SHP77 treated with DMSO at 0.1 percent for 48 hours (cell line): ENCODE measurements at places on chromosomes 11 and 22.

- DNase-seq, result no peak
Measured at GRCh38 chr11:78076733-78077403, 2.8 kb downstream of the NDUFC2 start.

GRCh38 chr11:130052567-130052966 lies 17.1 kb upstream of the APLP2 start:
- no peak for DNase-seq

DNA sequence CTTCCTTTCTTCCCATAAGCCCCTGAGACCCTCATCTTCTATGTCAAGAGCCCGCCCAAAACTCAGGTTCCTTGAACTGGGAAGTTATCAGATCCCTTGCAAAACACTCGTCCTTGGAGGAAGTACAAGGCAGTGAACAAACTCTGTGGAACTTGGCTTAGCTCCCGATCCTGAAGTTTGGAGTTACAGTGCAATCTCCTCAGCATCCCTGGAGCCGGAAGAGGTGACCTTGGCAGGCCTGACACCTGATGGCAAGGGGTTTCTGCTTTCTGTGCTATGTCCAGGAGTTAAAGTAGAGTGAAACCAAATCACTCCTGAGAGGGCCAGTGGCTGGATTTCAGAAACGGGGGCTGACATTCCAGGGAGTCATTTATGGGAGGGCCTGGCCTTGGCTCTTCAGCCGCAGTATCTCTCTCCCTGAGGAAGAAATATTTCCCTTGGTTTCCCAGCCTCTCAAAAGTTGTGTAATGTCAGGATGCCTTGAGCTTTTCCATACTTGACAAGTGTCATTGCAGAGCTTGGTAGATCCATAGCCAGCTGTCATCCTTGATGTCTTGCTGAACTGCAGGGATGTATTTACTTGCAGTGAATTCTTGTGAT lies 1.9 kb upstream of the GRAMD1B start:
- no peak for DNase-seq

DNA sequence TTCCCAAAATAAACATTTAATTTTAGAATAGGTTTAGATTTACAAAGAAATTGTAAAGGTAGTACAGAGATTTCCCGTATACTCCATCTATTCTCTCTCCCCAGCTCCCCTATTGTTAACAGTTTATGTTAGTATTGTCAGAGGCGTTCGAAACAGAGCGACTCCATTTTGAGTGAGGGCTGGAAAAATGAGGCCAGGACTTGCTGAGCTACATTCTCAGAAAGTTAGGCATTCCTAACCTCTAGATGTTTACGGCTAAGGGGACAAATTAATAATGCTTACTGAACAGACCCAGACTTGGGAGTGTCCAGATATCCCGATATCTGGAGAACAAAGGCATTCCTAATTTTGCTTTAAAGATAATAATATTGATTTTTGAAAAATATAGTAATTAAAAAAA lies 12.4 kb upstream of the NUP160 start:
- no peak for DNase-seq

- no peak for DNase-seq
Measured at GRCh38 chr11:117231842-117232091, at the start of gene PCSK7. Gene PCSK7, minus strand, starts transcription at chr11:117232073. Its CDS starts 2,229 bp downstream, at chr11:117229844.

DNA sequence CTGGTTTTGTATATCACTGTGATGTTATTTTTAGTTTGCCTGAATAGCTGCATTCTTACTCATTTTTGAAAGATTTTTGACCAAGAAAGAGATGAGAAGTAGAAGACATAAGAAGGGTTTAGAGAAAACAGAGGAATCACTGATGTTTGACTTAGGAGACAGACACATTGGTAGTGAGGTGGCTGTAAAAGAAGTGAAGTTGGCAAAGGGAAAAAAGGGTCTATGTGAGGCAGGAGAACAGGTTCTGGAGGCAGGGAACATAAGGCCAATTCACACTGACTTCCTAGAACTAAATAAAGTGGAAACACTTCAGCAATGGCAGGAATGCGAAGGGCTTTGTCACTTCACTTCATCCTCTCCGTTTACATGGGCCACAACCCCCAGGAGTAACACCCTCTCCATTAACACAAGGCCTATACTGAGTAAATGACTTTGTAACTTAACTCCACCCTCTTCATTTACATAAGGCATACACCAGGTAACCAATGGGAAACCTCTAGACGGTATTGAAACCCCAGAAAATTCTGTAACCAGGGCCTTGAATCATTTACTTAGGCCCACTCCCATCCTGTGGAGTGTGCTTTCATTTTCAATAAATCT lies 36.5 kb downstream of the CTSC start:
- no peak for DNase-seq

GRCh38 chr22:38796262-38796957 lies 2.5 kb upstream of the DNAL4 start:
- DNase-seq, result no peak

GRCh38 chr22:17824457-17824856 lies 50.2 kb upstream of the BID start:
- no peak for DNase-seq

DNA sequence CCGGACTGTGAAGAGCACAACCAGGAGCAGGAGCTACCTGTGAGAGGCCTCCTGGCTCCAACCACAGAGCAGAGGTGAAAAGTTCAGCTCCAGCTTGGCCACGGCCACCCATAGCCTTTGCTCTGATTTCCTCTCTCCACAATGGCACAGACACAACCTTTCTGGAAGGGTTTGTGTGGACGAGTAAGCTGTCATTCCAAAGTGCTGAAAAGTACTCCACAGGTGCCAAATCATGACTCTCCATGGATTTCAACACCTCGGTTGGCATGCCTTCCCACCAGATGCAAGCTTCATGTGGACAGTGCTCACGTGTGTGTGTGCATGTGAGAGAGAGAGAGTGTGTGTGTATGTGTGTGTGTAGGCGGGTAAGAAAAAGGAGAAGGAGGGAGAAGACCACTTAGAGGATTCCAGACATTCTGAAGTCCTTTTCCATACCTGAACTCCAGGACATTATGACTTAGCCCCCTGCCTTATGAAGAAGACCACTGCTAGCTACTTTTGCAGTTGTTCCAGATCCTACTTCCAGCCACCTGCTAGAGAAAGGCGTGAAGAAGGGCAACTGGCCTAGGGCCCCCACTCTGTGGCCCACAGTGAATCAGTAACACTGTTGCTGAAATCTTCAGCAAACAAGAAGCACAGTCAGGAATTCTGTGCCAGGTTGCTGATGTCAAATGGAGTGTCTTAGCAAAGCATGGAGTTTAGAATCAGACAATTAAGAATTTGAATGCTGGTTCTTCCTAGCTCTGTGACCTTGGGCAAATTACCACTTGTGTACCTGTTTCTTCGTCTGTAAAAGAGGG lies 13.9 kb upstream of the NAV2 start:
- DNase-seq, result no peak

DNA sequence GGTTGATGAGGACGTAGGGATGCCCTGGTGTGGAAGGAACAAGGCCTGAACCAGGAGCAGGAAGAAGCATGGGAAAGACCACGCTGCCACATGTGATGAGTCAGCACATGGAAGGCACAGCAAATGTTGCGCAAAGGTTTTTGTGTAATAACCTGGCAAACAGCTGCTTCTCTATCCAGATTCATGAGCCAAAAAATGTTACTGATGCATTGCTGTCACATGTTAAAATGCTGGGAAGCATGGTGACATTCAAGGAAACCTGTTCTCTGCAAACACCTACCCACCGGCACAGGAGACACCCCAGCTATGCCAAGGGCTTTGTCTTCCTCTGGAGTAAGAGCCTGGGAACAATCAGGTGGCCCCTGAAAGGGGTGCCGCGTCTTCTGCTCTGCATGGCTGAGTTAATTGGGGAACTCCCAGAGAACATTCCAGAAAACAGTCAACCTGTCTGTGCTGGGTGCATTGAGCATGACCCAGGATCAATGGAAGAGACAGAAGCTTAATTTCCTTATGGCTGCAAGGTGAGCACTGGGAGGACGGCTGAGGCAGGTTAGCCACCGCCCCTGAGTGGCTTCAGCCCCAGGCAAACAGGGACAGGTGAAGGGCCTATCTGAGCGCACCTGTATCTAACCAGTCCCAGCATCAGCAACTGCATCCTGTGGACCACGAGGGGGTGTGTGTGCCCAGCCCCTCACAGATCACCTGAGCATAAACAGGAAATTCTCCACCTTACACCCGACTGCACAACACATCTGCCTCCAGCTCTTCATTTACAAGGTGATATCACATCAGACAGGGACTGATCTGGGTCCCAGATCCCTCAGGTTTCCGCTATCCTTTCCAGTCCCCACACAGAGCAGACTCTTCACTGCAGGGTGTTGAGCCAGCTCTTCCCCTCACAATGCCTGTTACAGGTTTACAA lies 108.4 kb downstream of the GGTLC2 start:
- DNase-seq, result no peak

DNA sequence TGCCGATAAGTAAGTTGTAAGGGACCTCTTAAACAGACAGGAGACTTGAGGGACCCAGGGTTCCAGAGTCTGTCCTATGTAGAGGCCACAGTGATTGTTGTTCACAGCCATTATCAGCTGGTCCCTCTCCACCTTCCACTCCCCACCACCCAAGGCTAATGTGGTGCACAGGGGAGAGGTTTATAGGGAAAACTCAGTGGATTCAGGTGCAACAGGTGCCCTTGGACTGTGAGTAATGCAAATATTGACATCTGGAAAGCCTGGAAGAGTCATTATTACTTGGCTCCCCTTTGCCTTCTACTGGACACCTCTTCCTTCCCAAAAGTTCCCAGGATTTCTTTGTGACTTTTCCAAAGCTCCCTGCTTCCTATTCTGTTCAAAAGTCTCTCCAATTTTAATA lies 441.1 kb upstream of the CCDC90B start:
- DNase-seq, result no peak

GRCh38 chr11:117903505-117904382 lies 25.5 kb downstream of the TMPRSS13 start:
- no peak for DNase-seq

DNA sequence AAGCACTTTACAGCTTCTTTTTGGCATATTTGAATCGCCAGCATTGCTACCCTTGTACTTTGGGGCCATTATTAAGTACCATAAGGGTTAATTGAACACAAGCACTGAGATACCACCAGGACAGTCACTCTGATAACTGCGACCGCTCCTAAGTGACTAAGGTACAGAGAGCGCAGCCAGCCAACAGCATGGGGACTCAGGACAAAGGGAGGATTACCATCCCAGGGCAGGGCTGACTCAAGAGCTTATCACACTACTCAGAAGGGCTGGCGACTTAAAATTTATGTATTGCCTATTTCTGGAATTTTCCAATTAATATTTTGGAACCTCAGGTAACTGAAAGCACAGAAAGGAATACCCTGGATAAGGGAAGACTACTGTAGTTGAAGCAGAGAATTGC lies 479 bp downstream of the ZNF280A start:
- DNase-seq, result no peak

DNA sequence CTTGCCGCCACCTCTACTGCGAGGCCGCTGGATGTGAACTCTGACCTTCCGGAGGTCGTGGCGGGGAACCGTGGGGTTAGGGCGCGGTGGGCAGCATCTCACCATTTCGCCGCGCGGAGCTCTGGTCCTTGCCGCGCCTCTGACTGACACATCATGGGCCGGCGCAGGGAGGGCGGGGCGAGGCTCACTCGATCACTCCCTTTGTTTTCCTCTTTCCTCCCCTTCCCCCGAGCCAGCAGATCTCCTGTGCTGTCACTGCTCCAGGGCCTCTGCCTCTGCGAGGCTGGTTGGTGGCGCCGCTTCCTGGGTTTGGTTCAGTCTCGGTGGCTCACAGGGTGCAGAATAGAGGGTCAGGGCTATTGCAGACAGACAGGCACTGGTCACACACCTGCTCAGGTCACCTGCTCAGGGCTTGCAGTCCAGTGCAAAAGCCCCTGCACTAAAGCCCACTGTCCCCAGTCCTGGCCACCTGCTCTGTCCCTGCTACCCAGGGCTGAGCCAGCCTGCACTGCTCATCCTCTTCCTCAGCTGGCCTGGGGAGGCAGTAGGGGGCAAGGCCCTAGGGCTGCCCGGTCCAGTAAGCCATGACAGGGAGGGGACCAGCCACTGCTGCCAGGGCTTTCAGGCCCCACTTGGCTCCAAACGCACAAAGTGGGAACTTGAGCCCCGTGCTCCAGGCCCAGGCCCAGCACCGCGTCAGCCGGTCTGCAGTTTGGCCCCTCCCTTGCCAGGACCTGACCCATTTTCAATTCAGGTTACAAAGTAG lies 36.2 kb downstream of the PISD start:
- no peak for DNase-seq
